Natural killer cell (primary cell): ENCODE measurements at places on chromosomes 3 and 15.

DNA sequence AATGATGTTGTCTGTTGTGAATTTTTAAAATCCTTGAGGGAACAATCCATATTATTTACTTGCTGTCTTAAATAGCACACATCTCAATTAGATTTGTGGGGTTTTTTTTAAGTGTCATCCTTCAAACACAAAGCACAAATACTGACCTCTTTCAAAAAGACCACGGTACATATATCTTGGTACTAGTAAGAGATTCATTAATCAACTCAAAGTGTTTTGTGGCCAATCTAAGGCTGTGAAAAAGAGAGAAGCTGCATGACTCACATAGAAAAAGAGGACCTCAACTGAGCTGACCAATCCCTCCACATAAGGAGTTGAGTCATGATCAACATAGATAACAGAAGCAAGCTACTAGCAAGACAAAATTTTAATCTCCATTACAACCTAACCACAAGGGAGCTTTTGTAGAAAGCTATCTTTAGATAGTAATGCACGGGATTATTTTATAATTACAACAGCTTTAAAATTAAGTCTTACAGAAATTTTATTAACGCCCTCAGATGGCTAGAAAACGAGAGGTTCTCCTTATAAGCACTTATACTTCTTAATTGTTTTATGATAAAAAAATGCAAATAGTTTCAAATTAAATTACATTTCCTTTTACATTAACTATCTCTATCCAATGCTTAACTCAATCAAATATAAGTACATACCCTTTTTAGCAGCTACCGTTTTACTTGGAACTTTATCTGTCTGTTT lies 60.5 kb downstream of the TOP2B start:
- no peak for DNase-seq

DNA sequence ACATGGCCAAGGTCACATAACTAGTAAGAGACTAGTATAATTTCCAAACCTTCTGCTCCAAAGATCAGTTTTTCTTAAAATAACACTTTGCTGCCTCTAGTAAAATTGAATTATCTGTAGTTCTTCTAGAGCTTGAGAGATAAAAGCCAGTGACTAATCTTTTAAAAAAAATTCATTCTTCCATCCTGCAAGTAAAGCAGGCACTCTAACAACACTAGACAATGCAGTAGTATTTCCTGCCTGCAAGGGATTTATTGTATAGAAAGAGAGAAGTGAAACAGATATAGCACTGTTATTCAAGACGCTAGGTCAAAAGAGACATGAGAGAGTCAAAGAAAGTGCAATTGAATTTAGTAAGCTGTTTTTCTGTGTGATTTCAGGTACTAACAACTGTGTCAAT lies 159.5 kb upstream of the TBC1D5 start:
- DNase-seq = no peak

GRCh38 chr15:92728266-92728665 lies 72.7 kb upstream of the FAM174B start:
- DNase-seq = no peak

- no peak for DNase-seq
Measured at GRCh38 chr3:112302881-112303763, 9.1 kb upstream of the SLC9C1 start.

- no peak for DNase-seq
Measured at GRCh38 chr15:66802025-66803001, 100.3 kb downstream of the SMAD6 start.

GRCh38 chr15:28876131-28876844 lies 9.5 kb upstream of the APBA2 start:
- DNase-seq = peak; percentile 42

GRCh38 chr3:140500473-140500872 lies 177.4 kb upstream of the TRIM42 start:
- DNase-seq = no peak

GRCh38 chr3:42674146-42674545 lies 11.2 kb upstream of the KLHL40 start:
- no peak for DNase-seq

DNA sequence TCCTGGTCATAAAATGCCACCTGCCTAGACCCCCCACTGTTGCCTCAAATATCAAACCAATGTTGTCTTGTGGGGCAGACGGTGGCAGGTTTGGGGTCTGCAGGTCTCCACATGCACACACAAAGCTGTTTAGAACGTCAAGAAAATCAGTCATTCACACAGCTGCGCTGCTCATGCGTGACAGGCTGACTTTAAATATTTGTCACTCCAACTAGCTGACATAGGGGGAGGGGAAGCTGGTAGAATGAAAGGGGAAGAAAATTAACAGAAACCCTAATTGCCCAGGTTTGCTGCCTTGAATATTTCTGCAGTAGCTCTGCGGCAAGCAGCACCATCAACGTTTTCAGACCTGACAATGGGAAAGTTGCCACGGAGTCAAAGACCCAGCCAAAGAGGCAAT lies 201.8 kb downstream of the ABHD5 start:
- no peak for DNase-seq

- no peak for DNase-seq
Measured at GRCh38 chr15:47812470-47812999, 95.2 kb downstream of the SEMA6D start.

GRCh38 chr3:11307830-11308432 lies 35.7 kb downstream of the ATG7 start:
- no peak for DNase-seq

- DNase-seq = no peak
Measured at GRCh38 chr3:139227827-139228226, 116.0 kb upstream of the MRPS22 start.

- DNase-seq = no peak
Measured at GRCh38 chr3:61996366-61996765, 377.0 kb downstream of the FEZF2 start.

- no peak for DNase-seq
Measured at GRCh38 chr15:52481915-52482314, 46.8 kb downstream of the MYO5A start.

DNA sequence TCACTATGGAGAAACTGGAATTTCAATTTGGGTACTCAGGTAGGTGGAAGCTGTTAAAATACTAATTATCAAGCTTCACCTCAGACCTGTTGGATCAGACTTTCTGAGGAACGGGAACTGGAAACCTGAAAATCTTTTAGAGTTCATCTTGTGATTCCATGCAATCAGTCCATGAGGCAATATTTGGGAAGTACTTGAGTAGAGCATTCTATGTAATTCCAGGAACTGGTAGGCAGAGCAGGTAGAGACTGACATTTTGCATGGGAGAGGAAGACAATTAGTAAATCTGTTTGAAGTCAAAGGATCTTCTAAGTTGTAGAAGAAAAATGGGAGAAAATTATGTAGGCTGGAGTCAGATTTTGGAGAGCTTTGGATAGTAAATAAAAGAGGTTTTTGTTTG lies 43.1 kb downstream of the FGF7 start:
- no peak for DNase-seq

- no peak for DNase-seq
Measured at GRCh38 chr15:42165106-42165505, 8.7 kb upstream of the PLA2G4F start.

DNA sequence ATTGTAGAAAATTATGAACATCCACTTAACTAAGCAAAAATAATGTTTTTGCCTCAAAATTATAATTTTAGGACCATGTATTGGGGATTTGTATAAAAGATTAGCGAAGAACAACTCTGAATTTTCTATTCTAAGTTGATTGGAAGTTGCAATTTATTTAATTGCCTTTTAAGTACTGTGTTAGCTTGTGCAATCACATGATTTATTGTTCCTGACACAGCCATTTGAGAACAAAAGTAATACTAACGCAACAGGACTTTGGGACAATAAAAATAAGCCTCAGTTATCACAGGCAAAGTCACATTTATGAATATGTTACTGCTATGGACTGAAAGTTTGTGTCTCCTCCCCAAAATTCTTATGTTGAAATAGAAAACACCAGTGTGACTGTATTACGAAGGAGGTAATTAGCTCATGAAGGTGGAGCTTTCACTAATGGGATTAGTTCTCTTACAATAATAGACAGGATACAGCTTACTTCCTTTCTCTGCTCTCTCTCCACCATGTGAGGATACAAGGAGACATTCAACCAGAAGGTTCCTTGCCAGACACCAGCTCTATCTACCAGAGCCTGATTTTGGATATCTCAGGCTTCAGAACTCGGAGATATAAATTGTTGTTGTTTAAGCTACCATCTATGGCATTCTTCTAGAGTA lies 745.9 kb downstream of the ZBBX start:
- no peak for DNase-seq

DNA sequence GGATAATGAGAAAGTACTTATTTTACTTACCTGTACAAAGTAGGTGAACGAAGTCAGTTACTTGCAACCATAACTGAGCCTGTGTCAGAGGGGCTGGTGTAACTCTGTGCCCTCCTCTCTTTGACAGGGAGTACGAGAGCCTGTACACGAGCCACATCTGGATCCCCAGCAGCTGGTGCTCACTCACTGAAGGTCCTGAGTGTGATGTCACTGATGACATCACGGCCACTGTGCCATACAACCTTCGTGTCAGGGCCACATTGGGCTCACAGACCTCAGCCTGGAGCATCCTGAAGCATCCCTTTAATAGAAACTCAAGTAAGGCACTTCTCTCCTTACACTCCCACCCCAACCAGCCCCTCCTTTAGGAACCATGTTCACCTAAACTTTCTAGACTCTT lies 24.2 kb downstream of the IL20RB start:
- DNase-seq = no peak

- no peak for DNase-seq
Measured at GRCh38 chr3:194339356-194339755, 11.8 kb downstream of the CPN2 start.

- peak; percentile 1 for DNase-seq
Measured at GRCh38 chr3:63015614-63016309, 140.5 kb upstream of the CADPS start.

DNA sequence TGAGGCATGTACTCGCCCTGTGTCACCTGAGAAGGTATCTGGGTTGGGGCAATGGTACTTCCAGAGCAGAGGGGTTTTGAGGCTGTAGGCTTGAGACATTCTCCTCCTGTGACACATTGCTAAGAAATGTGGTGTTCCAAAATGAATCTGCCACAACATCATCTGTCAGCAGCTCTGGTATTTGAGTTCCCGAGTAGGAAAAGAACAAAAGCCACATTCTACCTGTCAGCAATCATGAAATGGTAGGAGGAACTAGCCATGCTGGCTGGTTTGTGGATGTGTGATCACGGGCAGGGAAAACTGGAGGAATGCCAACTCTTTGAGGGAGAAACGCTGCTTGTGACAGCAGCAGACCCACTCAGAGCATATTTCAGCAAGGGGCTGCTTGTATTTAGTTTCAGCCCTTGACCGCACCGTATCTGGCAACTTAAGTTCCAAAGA lies 579.4 kb upstream of the TBL1XR1 start:
- no peak for DNase-seq

- DNase-seq = peak; percentile 67
Measured at GRCh38 chr3:32177702-32178198, 60.7 kb upstream of the CMTM8 start.

GRCh38 chr3:9172851-9173321 lies 76.6 kb downstream of the SRGAP3 start:
- no peak for DNase-seq

- DNase-seq = no peak
Measured at GRCh38 chr3:87997966-87998365, 60.8 kb downstream of the CGGBP1 start.

DNA sequence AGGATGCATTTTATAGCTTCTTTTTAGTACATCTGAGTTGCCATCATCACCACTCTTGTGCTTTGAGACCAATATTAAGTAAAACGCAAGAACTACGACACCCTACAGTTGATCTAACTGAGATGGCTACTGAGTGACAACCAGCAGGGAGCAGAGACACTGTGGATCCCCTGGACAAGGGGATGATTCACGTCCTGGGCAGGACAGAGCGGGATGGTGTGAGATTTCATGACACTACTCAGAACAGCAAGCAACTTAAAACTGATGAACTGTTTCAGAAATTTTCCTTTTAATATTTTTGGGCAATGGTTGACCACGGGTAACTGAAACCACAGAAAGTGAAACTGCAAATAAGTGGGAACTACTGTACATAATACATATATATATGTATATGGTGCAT lies 299.2 kb downstream of the ADAMTS17 start:
- DNase-seq = no peak

- no peak for DNase-seq
Measured at GRCh38 chr15:61411902-61412510, 182.9 kb upstream of the RORA start.

DNA sequence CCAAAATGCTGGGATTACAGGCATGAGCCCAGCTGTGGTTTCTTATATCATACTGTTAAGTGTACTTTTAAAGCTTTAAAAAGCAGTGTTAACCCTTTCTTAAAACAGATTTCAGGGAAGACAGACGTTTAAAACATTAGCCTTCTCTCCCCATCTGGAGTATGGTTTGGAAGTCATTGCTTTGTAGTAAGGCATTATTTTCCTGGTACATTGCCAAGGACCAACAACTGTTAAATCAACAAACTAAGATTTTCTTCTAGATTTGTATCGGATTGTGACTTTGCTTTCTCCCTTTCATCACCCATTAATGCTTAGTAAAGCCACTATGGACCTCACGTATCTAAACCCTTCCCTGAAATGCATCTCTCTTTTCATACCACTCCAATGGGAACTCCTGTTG lies 50.5 kb downstream of the UBE2E1 start:
- DNase-seq = no peak

DNA sequence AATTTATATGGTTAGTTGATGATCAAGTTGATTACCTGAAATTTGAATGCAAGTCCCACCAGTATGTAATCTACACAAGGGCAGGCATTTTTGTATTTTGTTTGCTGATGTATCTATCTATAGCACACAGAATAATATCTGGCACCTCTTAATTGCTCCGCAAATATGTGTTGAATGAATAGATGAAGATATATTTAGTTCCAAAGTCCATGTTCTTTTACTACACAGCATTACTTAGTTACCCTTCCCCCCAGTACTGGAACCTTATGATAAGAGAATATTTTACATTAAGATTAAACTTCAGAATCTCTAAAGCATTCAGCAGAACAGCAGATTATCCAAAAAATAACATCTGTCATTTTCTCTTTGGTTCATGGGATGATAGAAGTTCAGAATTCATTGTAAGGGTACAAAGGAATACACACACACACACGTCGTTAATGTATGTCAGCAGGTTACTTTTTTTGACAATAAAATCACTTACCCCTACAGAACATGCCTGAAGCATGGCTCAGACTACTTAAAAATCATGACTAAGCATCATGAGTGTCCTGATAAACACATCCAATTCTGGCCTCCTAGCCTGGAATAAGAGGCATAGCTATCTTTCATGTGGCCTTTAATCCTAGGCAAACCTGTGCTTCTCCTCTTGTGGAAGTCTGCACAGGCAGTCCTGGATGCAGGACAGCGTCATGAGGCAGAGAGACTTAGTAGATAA lies 148.9 kb upstream of the TBC1D5 start:
- no peak for DNase-seq

- no peak for DNase-seq
Measured at GRCh38 chr15:100762913-100763834, 116.5 kb upstream of the ALDH1A3 start.

- DNase-seq = no peak
Measured at GRCh38 chr3:139561255-139561817, 21.8 kb upstream of the RBP1 start.

- no peak for DNase-seq
Measured at GRCh38 chr15:101035611-101036010, 116.5 kb downstream of the LRRK1 start.

- no peak for DNase-seq
Measured at GRCh38 chr15:95013381-95013780, 782.0 kb downstream of the MCTP2 start.

GRCh38 chr3:195250473-195251251 lies 20.3 kb downstream of the XXYLT1 start:
- peak; percentile 28 for DNase-seq

GRCh38 chr3:19348941-19349564 lies 200.7 kb downstream of the KCNH8 start:
- DNase-seq = peak; percentile 24

- DNase-seq = no peak
Measured at GRCh38 chr15:29364426-29365078, 94.9 kb upstream of the NSMCE3 start.
